ENCODE measurements at places on chromosomes 3 and 15. TPM values are rescaled to one million over a fixed set of nuclear protein-coding genes. Genes with fewer than 3 reads are reported as not detected.
A peak's percentile ranks its signal among the peaks of the same experiment; 100 is the strongest.

Gene SLC22A14
- total RNA-seq, result 0.39 TPM

- DNase-seq, result no peak
Measured at GRCh38 chr15:73894133-73894814, 20.9 kb downstream of the TBC1D21 start.

- peak; percentile 71 for DNase-seq
Measured at GRCh38 chr3:49165771-49166751, at the start of gene CCDC71. CCDC71 (minus strand) TSS chr3:49166331; CDS start chr3:49164208, 2,123 bp downstream.

Gene DNAJA4
- total RNA-seq, result 1.6 TPM

- DNase-seq, result no peak
Measured at GRCh38 chr3:184042617-184043016, 10.2 kb upstream of the HTR3C start.

- DNase-seq, result peak; percentile 5
Measured at GRCh38 chr3:175692256-175692655, 833.1 kb downstream of the NAALADL2 start.

DNA sequence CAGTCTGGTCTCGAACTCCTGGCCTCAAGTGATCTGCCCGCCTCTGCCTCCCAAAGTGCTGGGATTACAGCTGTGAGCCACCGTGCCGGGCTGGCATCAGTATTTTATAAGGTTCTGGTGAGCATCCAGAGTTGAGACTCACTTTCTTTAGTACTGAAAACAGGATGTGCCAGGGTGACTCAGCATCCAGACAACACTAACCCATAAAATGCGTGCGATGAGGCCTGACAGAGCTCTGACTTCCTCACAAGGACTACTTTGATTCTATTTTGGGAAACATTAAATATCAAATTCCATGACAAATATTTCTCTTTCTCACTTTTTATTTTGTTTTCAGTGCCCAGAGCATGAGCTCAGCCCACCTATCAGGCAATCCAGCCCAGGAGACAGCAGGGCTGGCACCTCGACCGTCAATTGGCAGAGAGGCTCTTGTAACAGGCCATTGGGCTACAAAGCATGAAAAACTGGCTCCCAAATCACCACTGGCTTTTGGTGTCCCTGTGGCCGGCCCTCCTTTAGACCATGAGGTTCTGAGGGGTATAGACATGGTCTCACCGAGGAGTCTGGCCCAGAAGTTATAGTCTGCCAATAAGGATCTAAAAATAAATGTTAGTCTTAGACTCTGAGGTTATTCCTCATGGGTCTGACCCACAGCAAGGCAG lies 75.0 kb downstream of the FEM1B start:
- DNase-seq, result peak; percentile 96

Data from Daoy (cell line).